ENCODE measurements at places on chromosomes 13 and 19.

DNA sequence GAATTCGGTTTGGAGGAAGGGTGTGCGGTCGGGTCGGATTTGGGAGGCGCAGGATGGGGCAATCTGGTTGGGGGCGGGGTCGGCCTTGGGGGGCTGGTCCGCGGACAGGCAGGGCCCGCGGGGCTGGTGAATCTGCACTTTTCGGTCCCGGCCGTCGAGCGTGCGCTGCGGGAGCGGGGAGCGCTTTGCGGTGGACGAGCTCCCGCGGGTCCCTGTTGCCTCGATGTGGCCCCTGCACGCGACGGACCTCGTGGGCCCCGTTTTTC is 11.9 kb downstream of the PEAK3 start:
- no peak for DNase-seq

DNA sequence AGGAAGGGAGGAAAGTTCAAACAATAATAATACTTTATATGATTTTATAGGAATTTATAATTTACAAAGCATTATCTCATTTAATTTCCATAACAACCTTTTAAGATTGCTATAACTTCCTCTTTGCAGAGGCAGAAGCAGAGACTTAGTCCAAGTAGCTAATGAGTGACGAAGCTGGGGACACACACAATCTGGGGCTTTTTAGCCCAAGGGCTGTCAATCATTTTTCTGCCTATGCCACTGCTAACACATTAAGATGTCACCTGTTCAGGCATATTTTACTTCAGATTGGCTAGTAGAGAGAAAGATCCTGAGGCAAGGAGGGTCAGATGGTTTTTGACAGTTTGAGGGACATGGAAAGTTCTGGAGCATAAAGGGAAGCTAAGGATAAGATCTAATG is 12.6 kb downstream of the SCEL start:
- no peak for DNase-seq

- no peak for DNase-seq
These were observed 10.0 kb upstream of the ATP12A start for GRCh38 chr13:24670174-24670573.

DNA sequence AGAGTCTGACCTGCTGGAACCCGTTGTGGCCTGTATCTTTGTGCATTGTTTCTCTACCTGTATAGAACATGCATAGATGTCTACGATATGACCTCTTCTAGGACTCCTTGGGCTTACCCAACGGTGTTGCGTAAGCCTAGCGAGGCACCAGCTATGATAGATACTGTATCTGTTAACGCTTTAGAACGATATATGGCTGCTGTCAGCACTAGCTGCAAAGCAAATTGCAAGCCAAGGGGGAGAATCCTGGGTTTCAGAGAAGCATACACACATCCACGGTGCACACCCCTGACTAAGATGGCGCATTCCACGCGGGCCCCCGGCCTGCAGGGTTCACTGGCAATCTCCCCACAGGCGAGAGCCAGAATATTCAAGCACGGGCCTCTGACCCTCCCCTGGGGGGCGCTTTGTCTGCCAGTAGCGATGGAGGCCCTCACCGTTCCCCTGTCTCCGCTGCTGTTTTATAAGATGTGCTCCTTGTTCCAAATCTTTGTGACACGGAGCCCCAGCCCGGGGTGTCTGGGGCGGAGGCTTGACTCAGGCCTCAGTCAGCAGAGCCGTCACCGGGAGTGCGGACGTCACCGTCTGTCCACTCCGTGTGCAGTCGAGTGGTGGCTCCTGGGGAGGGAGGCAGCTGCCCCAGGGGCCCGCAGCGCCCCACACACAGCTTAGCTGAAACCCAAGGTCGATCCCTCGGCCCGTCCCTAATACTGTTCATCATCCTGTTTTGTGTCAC is 12.9 kb upstream of the RPS15 start:
- no peak for DNase-seq

DNA sequence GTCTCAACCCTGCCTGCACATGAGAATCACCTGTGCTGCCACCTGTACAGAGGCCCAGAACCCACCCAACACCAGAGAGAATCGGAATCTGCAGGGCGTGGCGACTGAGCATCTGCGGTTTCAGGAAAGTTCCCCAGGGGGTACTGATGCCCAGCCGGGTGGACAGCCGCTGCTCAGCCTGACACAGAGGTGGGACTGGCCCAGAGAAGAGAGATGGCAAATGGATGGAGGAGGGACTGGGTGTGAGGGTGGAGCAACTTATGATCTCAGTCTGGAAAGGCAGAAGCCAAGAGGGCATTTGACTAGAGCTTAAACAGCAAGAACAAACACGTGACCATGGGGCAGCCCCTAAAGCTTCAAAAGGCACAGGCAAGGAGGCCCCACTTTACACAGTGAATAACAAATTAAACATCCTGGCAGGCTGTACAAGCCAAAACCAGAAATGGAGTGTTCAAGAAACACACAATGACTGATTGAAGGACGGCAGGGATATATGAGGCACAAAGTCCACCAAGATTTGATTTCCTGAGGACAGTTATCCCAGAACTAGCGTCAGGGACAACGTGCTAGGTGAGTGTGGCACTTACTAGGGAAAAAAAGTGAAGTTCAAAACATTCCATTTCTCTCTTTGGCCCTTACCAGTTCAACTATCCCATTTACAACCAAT is 3.1 kb downstream of the RANBP3 start:
- DNase-seq, result no peak

DNA sequence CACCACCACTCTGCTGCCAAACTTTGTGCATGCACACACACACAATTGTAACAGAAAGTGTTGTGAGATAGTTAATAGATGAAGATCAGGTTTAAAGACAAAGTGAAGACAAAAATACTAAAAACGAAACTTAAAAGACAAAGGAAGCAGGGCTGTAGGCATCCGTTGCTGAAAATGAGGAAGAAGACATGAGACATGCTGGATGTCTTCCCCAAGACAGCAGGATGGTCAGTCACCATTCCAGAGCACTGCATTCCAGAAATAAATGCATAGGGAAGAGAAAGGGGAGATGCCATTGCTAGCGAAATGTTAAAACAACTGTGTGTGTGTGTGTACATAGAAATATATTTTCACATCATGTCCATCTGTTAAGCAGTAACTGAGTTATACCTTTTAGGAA is 520.1 kb downstream of the SUCLA2 start:
- DNase-seq, result no peak

DNA sequence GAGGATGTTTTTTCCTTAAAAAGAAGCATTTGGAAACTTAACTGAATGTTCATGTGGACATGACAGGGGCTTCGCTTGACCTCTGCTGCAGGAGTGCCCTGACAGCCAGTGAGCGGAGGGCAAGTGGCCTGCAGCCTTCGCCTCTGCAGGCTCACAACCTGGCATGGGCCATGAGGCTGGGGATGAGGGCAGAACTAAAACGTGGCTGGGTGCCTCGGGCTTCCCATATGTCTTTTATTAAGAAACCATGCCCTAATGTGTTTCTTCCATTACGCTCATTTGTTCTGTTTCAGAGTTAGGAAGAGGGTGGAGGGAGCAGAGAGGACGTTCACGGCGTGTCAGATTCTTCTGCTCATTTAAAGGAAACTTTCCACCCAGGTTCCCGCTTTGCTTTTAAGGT is 2.9 kb downstream of the ARHGEF7 start:
- DNase-seq, result no peak

GRCh38 chr19:46608581-46609345 is 7.6 kb downstream of the CALM3 start:
- no peak for DNase-seq
